ENCODE measurements at places on chromosomes 1 and 21.
A peak's percentile ranks its signal among the peaks of the same experiment; 100 is the strongest.

GRCh38 chr1:183148599-183148998, 37.5 kb upstream of the LAMC2 start:
- DNase-seq, result no peak

DNA sequence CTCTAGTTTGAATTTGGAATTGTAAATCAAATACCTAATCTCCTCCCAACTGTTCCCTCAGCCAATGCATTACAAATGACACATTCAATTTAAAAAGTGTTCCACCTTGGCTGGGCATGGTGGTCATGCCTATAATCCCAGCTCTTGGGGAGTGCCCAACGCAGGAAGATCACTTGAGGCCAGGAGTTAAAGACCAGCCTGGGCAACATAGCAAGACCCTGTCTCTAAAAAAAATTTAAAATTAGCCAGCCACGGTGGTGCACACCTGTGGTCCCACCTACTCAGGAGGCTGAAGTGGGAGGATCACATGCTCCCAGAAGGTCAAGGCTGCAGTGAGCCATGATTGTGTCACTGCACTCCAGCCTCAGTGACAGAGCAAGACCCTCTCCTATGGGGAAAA, 3.8 kb downstream of the ARNT start:
- no peak for DNase-seq

DNA sequence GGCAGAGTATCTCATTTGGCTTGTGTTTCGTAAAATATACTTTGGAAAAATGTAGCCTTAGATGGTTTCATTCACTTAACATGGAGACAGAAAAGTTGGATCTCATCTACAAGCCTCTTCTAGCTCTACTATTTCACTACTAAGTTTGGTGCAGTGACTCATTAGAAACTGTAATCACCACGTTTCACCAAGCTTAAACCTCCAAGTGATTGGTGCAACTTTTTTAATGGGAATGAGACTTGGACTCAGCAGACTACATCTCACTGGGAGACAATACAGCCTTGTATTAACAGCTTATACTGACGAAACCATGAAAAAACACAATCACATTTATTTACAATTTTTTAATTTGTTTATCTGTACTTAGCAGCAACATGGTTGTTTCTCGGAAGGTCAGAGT, 29.9 kb upstream of the NRIP1 start:
- DNase-seq, result no peak

DNA sequence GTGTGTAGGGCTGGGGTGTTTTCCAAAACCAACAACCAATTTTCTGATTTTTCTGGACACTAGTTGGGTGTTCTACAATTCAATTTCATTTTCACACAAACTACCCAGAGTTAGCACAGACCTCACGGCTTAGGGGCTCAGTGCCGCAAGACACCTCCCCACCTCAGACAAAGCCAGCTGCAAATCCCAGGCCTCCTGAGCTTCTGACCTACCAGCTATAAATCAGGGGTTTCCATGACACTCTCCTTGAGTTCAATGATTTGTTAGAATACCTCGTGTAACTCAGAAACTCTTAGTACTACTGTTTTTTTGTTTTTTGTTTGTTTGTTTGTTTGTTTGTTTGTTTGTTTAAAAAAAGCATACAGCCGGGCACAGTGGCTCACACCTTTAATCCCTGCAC, 28.7 kb upstream of the FAM89A start:
- DNase-seq, result no peak

DNA sequence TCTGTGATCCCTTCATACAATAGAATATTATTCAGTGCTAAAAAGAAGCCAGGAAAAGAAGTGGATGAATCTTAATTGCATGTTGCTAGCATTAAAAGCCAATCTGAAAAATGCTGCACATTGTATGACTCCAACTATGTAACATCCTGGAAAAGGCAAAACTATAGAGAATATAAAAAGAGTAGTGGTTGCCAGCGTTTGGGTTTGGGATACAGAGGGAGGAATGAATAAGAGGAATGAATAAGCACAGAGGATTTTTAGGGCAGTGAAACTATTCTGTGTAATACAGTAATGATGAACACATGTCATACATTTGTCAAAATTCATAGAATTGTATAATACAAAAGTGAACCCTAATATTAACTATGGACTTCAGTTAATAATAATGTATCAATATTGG, 42.5 kb downstream of the GPR88 start:
- DNase-seq, result no peak

GRCh38 chr21:45767071-45768006, 123.8 kb downstream of the PCBP3 start:
- no peak for DNase-seq

GRCh38 chr1:53025769-53026112, 36.3 kb upstream of the PODN start:
- no peak for DNase-seq

DNA sequence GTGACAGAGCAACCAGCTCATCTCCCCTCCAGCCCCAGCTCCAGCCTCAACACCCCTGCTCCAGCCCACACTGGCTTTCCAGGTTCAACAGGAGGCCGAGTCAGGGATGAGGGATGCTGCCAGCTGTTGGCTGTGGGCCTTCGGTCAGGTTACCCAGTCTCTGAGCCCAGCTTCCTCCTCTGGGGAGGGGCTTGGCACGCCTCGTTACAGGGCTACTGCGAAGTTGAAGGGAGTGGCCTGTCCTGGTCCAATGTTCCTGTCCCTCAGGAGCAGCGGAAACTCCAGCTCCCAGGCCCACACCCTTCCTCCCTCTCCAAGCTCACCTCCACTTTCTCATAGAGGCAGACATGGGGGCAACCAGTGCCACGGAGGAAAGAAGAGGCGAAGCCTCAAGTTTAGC, 15.1 kb upstream of the TAS1R2 start:
- no peak for DNase-seq

DNA sequence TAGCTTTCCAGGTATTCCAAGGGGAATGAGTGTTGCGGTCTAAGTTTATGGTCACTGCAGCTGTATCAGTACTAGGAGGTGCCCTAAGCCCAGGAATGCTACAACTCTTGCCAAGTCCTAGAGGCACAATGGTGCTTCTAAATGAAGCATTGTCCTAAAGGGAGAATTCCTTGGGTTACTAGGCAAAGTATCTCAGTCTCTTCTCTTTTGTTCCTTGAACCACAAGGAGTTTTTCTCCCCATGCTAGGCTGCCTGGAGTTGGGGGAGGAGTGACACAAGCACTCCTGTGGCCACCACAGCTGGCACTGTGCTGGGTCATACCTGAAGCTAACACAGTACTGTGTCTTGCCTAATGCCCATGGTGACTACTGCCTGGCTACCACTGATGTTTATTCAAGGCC, 50.7 kb downstream of the KMO start:
- DNase-seq, result no peak

DNA sequence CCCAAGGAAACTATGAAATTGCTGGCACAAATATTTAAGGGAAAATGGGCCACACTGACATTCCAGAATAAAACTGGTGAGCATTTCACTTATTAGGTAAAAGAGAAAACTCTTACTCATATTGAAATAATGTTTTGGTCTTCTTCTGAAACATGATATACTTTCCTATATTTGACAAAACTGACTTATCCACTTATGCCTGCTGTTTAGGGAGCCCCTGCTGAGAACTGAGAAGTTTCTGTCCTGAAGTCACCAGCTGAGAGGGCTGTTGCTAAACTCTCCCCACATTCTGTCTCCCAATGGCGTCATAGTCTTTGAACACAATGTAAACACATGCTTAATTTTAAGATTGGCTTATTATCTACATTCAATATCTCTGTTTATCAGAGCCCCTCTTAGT, 46.8 kb upstream of the ZC3H11B start:
- DNase-seq, result no peak

GRCh38 chr1:204941421-204942338, 71.0 kb downstream of the NFASC start:
- DNase-seq, result peak; percentile 32

- DNase-seq, result no peak
Observed at GRCh38 chr1:214552174-214552608, 789 bp upstream of the PTPN14 start.

DNA sequence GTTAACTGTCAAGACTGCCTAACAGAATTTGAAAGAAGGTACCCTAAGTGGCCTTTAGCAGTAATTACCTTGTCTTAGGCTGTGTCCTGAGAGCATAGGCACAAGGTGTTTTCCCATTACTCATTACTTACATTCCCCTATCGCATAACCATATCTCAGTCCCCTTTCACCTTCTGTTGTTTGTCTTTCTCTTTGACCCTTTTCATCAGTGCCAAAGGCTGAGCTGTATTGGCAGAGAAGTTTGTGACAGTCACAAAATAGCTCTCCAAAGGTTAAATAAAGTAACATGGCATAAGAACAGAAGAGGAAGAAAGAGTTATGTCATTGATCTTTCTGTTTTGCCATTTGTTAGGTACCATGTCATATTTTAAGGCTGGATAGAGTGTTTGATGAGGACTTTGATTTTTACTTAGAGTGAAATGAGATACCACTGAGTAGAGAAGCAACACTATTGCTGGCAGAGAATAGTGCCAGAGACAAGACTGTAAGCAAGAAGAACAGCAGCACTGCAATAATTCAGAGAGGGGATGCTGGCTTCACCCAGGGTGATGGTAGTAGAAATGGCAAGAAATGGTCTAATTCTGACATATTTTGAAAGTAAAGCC, 497.8 kb downstream of the TTLL7 start:
- DNase-seq, result no peak

DNA sequence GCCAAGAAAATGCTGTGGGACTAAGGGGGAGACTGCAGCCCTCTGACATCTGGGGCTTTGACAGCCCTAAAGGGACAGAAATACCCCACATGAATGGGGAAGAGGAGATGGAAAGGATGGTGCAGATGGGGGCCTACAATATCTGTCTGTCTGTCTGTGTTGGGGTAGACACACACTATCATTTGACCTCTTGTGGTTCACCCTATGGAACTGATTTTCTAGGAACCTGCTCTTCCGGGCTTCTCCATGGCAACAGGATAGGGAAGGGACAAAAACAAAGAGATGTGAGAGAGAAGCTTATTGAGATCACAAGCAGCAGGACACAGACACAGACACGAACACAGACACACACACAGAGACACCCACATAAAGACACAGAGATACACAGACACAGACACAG, 17.1 kb downstream of the KIF21B start:
- DNase-seq, result no peak

- DNase-seq, result no peak
Observed at GRCh38 chr1:70486676-70487458, 75.8 kb downstream of the CTH start.

Data from stimulated activated CD8-positive, alpha-beta memory T cell treated with anti-CD3 and anti-CD28 coated beads, Interleukin-2, amount 100 ng/mL, for 48 hours (primary cell).